Amniotic epithelial cell (primary cell): ENCODE measurements at places on chromosomes 6 and 20.

- DNase-seq: peak; percentile 8
Observed at GRCh38 chr6:163651915-163652668, 237.6 kb downstream of the QKI start.

DNA sequence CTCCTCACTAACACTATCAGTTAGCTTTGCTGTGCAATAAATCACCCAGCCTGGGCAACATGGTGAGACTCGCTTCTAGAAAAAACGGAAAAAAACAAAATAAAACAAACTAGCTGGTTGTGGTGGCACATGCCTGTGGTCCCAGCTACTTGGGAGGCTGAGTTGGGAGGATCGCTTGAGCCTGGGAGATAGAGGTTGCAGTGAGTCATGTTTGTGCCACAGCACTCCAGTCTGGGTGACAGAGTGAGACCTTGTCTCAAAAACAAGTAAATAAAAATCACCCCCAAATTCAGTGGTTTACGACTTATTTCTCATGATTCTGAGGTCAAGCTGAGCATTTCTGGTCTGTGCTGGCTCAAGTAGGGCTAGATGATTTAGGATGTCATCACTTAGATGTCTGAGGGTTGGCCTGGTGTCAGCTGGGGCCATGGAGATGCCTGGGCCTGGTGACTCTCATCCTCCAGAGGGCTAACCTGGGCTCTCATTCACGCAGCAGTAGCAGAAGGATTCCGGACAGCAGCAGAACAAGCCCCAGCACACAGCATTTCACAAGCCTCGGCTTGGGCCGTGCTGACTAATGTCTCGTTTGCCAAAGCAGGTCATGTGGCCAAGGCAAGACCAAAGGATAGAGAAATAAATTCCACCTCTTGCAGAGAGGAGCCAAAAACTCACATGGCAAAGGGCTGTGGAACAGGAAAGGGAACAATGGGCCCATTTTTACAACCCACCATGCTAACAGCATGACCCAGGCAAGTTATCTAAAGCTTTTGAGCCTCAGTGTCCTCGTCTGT lies 32.5 kb downstream of the MGME1 start:
- peak; percentile 93 for DNase-seq

- DNase-seq: peak; percentile 85
Observed at GRCh38 chr6:43833223-43833995, 63.4 kb downstream of the VEGFA start.

DNA sequence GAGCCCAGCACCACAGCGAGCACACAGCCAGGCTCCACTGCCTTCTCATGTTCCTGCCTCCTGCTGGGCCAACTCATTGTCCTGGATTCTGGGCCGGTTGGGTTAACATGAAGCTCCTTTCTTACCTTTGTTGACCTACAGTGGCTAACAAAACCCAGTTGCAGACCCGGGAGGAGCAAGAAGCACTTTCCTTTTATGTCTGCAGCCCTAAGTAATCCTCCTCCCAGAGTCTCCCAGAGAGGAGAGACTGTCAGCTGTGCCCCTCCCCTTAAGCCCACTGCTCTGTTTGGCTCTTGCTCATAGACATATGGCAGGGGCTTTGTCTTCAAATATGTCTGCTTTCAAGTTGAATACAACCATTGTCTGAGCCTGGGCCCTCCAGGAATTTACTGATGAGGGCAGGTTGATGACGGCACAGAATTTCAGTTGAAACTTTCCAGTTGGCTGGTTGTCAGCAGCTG lies 55.2 kb downstream of the PSMB1 start:
- DNase-seq: no peak

GRCh38 chr6:95576998-95577303 lies 384 bp upstream of the MANEA start:
- no peak for DNase-seq
